ENCODE measurements at places on chromosomes 11 and 22.
A peak's percentile ranks its signal among the peaks of the same experiment; 100 is the strongest.

DNA sequence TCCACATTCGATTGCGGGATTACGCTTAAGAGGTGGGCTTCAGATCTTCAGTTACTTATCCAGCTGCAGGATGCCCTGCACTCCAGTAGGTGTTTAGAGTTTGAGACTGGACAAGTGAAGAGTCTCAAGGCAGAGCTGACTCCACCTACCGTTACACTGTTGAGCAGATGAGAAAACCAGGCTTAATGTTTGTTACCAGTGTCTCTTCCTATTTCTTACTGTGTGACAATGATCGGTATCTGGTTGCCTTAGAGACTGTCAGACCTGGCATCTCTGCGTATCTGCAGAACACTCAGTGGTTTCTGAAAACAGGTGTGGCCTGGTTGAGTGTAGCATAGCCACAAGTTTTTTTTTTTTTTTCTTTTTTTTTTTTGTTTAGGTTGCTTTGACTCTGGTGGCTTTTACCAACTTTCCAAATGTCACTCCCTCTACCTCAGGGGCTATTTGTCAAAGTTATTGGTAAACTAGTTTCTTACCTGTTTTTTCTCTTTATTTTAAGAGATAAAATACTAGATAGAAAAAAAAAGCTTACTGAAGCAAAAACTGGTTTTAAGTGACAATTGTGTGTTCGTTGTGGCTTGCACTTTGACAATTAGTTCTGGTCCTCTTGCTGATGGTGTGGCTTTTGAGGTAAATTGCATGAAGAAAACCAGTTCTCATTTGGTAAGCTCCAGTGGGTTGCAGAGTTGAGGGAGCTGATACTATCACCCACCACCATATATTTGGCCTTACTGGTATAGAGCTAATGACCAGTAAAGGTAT is 284.8 kb downstream of the ETS1 start:
- DNase-seq = peak; percentile 33

- no peak for DNase-seq
Measured at GRCh38 chr11:95222817-95223216, 8.2 kb downstream of the SESN3 start.

- DNase-seq = no peak
Measured at GRCh38 chr11:87401653-87402052, 363.9 kb downstream of the TMEM135 start.

DNA sequence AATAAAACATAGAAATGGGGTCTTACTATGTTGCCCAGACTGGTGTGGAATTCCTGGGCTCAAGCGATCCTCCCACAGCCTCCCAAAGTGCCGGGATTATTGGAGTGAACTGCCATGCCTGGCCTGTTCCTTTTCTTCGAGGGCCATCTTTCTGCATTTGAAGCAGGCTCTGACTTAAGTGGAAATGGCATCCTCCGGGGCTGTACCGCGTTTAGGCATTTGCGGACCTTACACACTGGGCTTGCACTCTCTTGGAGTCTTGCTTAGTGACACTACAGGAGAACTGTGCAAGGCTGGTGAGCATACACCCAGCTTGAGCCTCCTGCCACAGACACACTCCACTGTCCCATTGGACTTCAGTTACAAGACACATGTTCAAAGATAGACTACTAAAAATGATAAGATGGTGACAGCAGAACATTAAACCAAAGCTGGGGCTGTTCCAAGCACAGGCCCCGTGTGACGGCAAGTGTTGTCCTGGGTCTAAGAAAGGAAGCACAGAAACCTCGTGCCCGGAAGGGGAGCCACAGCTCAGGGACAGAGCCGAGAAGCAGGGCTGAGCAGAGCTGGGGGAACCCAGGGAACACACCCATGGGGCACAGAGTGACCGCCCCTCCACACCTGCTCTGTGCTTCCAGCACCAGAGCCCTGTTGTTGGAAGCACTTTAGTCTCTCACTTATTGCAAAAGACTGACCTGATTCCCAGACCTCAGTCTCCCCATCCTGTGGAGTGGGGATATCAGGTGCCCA is 59.0 kb upstream of the SHANK2 start:
- DNase-seq = no peak

DNA sequence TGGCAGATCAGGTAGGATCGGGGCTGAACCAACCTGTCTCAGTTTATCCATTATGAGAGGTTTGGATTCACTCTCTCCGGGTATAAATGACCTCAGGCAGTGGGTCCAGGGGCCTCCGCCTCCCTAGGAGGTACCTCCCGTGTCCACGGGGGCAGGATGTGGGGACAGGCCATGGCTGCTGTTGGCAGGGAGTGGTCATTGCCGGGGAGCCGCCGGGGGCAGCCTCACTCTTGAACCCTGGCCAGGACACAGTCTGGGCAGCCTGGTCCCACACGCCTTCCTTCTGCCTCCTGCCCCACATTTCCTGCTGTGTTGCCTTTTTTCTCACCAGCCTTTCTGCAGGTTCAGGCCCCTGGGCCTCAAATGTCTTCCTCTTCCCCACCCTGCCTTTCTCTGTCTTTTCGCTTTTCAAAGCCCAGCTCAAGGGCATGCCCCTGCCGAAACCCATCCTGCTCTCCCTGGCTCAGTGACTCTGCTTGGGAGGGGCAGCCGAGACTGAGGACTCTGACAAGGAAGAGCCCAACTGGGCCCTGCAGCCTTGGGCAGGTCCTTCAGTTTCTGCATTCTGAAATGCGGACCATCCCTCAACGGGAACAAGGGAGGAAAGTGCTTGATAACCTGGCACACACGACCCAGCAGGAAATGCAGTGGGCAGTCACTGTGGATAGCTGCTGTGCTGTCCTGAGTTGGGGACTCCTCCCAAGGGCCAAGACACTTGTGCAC is 31.1 kb downstream of the ZC3H7B start:
- no peak for DNase-seq

DNA sequence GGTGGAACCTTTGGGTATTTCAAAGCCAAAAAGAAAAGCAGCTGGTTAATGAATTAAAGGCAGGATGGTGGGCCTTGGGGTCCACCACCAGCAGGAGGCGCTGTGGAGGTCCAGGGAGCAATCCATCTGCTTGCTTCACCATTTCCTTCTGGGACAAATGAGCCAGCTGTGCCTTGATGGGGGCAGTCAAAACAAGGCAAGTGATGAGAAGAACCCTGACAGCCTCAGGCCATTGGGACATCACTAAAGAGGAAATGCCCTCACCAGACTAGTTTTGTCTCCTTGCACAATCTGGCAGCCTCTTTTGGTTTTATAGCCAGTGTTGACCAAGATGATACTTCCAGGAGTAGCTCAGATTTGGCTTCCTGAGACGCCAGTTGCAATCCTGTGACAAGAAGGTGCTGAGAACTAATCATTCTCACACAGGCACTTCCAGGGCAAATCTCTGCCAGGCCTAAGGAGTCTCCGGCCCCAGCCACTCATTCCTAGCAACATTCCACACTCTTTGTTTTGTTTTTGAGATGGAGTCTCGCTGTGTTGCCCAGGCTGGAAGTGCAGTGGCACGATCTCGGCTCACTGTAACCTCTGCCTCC is 38.2 kb upstream of the WEE1 start:
- peak; percentile 61 for DNase-seq

- no peak for DNase-seq
Measured at GRCh38 chr11:7571640-7572000, 57.8 kb downstream of the PPFIBP2 start.

DNA sequence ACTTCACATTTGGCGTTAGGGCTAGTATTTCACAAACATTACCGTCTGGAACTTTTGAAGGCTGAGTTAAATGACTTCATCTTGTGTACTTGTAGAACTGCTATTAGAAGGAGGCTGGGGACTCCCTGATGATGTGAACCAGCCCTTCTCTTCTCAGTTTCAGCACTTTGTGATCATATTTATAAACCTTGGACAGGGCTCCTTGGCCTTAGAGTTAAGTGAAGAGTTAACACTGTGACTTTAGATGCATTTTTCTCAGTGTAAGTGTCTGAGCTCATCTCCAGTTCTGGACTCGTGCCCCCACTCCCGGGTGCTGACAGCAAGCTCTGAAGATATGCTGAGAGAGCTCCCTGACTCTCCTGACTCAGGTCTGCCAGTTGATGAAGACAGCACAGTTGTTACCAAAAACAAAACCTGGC is 8.4 kb downstream of the MIAT start:
- DNase-seq = no peak

DNA sequence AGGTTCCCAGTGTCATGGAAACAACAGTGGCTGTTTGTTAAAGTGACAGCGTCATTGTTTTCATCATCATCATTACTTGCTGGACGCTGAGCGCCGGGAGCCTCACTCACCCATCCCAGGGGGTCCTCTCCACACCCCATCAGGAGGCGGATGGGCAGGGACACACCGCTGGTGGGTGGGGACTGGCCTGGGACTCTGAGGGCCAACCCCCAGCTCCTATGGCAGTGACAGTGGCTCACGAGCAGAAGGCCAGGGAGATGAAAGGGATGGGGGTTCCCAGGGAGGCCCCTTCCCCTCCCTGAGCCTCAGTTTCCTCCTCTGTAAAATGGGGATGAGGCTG is 76.6 kb upstream of the PRR5 start:
- no peak for DNase-seq

All from activated naive CD4-positive, alpha-beta T cell (primary cell).